ENCODE measurements at places on chromosomes 11 and 22. TPM values are rescaled to one million over a fixed set of nuclear protein-coding genes. Genes with fewer than 3 reads are reported as not detected.

GRCh38 chr11:86418917-86419316 is 44.2 kb downstream of the CCDC81 start:
- DNase-seq, result no peak

Gene ARHGEF17
- not detected for total RNA-seq

Gene SGSM1
- 1.9 TPM for total RNA-seq

DNA sequence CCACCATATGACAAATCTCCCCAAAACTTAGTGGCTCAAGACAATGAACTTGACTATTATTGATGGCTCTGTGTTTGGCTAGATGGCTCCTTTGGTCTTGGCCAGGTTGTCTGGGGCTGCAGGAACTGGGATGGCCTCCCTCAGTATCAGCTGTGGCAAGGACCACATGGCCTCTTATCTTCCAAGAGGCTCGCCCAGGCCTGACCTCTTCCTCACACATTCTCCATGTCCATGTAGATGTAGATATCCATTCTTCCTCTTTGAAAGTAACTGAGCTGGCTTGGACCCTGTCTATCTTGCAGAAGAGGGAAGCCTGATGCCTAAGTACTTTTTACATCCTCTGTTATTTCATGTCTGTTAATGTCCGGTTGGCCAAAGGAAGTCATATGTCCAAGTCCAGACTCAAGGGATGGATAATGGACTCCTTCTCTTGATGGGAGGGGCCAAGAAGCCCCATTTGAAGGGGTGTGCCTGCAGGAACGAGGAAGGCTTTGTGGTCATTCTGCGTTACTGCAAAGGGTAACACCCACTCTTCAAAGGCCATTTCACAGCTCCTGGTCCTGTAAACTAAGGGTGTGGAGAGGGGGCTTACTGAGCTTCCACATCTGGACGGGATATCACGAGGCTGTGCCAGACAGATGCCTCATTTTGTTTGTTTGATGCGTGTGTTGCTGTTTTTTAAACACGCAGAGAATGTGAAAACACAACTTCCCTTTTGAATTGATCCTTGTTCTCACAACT is 87.1 kb downstream of the GRIK4 start:
- DNase-seq, result no peak

GRCh38 chr22:43926349-43926710 is 2.7 kb downstream of the PNPLA3 start:
- DNase-seq, result no peak

DNA sequence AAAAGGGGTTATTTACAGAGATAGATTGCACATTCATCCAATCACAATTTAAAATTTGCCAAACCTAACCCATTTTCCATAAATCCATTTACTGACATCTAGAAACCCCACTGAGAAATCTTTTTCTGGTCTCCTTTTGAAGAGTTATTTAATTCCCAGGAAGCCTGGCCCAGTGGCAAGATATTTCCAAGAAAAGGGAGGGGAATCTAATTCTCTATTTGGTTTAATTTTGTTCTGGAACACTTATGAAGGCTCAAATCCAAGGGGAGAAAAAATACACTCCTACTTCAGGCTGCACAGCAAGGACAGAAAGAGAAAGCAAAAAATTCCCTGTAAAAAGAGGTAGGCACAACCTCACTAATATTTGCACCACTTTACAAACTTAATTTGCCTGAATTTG is 88.2 kb upstream of the LDLRAD3 start:
- DNase-seq, result no peak

DNA sequence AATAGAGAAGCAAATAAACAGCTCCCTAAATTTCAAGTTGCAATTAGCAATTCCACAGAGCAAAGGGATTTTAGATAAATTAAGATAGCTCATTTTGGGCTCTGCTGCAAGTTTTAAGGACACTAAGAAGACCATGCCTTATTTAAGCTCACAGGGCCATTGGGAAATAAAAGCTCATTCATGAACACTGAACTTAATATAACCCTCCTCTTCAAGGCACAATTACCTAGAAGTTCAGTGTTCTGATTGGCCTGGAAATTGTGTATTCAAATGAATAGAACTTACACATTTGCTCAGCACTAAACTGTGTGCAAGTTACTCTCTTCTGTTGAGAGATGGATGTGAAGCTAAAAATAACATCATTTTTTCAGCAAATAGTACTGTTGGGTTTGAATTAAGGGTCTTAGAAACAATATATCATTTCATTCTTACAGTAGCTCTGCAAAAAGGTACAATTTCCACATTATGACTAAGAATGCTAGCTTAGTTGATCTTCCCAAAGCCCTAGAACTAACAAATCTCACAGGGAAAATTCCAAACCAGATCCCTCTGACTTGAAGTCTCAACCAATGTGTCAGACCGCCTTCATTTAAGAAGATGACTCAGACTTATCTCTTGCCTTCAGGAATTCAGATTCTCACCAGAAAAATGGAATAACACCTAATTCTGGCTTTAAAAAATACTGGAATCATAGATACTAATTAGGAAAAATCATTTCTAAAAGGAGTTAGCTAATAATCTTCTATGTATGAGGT is 87.4 kb upstream of the LRRC55 start:
- no peak for DNase-seq

Gene EIF3M
- 260 TPM for total RNA-seq

GRCh38 chr22:37064553-37064952 is 13.0 kb downstream of the KCTD17 start:
- DNase-seq, result no peak
